ENCODE measurements at places on chromosomes 2 and 18.

- peak; percentile 93 for DNase-seq
Measured at GRCh38 chr18:22551536-22552151, 133.9 kb upstream of the CTAGE1 start.

DNA sequence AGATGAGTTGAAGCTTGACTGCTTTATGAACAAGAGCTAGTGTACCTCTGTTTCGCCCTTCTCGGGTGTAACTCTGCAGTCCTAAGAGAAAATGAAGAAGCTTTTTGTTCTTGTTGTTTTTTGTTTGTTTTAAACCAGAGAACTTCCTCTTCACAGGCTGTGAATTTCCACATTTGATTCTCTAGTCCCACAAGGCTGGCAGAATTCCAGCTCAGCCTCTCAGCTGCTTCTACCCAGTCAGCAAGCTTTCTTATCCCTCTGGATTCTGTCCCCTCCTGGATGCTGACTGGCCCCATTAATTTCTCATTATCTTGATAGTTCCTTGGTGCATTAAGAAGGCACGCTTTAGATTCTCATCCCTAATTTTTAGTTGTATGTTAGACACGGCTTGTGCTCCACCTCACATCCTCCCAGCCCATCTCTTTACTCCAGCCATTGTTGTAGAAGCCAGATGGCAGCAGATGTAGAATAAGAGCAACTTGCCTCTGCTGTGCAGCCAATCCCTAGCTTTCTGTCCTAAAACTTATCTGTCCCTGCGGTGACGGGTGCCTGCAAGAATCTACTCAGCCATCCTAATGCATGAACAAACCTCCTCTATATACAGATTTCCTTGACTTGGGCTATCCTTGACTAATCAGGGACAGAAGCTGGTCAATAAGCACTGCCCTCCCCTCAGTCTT lies 12.3 kb upstream of the RESP18 start:
- peak; percentile 35 for DNase-seq

DNA sequence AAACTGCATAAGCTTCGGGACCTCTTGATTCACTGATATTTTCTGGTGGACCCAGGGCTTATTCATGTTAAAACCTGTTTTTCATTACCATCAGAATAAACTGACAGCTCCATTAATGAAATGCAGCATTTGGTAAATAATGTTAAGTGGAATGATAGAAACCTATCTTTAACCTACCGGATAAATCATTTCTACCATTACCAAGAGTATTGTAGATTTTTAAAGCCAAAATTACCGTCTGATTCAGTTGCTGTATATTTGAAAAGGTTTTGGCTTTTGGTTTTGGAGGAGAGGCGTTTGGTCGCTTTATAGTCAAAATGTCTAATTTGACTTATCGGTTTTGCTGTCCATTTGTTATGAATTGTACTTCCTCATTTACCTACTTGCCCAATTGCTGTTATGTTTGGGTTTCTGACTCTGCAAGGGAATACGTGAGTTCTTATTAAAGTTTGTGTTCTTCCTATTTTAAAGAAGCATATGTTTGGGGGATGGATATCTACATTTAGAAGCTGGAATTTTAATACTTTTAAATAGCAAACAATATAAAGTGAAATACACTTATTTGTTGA lies 1.0 kb upstream of the CUL3 start:
- no peak for DNase-seq

- DNase-seq: no peak
Measured at GRCh38 chr2:230866756-230867523, 2.2 kb downstream of the ITM2C start.

DNA sequence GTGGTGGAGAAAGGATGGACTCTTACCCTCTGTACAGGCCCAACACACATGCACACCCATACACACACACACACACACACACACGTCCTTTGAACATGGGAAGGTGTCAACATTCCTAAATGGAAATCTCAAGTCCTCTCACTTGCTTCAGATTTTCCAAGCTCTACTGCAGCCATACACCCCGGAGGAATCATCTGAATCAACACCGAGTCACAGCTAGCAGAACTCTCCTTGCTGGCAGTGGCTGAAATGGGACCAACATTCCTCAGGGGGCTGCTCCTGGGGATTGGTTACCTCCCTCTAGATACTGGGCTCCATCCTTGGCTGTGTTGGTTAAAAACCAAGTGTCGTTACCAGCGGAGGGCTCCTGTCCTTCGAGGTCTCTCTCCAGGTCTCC lies 112.7 kb downstream of the BCL11A start:
- DNase-seq: no peak

DNA sequence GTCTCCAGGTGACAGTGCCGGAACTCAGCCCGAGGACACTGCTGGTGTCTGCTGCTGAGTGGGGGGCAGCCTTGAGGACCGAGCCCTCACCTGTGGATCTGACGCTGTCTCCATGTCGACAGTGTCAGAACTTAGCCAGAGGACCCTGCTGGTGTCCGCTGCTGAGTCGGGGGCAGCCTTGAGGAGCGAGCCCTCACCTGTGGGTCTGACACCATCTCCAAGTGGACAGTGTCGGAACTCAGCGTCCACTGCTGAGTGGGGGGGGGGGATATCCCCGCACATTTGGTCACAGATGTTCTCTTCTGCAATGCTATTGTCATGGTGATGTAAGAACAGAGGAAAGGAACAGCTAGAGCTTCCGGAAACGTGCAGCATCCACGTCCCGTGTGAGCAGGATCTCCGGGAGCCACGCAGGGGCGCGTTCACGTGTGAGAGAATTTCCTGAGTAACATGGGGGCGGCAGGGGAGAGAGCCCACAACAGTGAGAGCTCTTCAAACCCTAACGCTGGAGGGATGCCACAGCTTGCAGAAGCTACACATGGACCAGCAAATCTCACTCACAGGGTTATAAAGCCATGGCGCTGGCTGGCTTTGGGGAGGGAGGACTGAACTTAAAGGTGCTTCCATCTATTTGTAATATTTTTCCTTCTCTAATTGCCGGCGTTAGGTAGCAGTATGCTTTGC lies 250.7 kb upstream of the SALL3 start:
- no peak for DNase-seq

GRCh38 chr18:6712401-6712800 lies 17.1 kb upstream of the ARHGAP28 start:
- no peak for DNase-seq

DNA sequence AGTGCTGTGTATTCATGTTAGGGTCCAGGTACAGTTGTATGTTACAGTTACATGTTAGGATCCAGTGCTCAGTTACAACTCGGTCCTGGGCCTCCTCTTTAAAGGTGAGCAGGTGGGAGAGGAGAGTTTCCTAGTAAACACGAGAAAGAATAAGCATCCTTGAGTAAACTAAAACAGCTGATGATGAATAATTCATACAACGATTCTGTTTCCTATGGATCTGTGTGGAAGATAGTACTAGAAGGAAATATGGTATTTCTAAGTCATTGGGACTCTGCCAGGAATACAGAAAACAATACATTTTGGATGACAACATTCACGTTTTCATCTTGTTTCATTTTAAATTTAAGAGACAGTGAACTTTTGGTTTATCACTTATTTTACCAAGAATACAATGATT lies 29.5 kb downstream of the SNTG2 start:
- no peak for DNase-seq

DNA sequence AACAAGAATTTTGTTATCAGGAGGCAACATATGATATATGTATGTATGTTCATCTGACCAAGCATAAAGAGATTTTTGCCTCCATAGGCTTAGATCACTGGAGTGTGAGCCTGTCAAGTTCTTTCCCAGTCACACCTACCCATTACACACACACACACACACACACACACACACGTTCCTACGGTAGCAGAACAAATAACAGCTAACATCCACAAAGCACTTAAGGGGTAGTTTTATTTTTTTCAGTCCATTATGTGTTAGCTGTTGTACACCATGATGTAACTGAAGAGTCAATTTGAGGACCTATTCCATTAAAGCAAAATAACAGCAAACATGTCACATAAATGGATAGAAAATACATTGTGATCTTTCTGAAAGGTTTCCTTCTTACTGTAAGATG lies 39.5 kb downstream of the UGP2 start:
- DNase-seq: no peak

DNA sequence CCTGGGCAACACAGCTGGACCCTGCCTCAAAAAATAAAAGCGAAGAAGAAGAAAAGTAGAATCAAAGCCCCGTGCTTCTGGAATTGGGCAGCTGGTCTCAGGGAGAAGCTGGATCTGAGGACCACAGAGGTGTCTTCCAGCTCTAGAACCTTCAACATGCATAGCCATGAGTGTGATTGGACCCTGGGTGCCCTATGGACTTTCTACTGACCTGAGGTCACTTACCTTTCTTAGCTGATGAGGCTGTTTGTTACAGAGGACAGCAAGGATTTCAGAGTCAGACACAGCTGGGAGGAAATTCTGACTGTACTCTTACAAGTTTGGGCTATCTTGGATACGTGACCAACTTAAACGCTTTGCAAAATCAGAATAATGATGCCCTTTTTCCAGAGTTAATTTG lies 82.4 kb upstream of the GATA6 start:
- DNase-seq: no peak

- DNase-seq: no peak
Measured at GRCh38 chr2:98277162-98277859, 68.9 kb upstream of the CNGA3 start.

- no peak for DNase-seq
Measured at GRCh38 chr2:105712981-105713596, 31.6 kb upstream of the NCK2 start.

DNA sequence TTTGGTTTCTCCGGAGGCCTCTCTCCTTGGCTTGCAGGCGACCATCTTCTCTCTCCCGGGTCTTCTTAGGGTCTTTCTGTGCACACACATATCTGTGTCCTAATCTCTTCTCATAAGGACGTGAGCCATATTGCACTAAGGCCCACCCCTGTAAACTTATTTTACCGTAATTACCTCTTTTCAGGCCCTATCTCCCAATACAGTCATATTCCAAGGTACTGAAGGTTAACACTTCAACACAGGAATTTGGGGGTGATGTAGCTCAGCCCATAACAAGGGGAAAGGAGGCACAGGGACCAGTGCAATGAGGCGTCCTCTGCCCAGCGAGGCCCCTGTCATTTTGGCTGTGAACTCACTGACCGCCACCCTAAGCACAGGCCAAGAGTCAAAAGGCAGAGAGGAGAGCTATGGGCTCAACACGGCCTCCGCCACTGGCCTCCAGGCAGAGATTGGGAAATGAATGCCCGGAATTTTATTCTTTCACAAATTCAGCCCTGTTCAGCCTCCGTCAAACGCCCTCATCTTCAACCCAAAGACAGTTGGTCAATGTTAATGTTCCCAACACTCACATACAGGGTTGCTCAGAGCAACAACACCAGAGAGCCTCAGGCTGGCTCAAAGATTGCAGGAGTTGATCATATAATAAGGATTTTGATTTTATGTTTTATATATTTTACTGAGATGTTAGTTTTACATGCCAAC lies 15.9 kb upstream of the NMUR1 start:
- no peak for DNase-seq

GRCh38 chr2:1727796-1728474 lies 16.4 kb downstream of the PXDN start:
- DNase-seq: no peak

GRCh38 chr2:650343-651310 lies 26.6 kb downstream of the TMEM18 start:
- no peak for DNase-seq

DNA sequence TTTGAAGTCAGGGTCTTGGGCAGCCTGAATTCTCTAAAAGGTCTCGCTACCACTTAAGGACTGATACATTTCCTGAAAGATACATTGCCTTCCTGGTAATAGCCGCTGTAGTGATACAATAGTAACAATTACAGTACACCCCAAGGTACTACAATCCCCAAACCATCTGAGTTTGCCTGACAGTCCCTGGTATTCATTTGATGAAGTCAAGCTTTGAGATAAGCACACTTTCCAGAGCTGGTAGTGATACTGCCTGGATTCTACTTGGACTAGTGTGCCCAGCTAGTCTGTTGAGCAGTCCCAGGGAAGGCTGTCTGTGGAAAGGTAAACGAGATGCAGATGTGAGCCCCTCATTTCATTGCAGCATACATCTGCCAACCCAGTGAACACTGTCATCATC lies 24.4 kb upstream of the ITGB6 start:
- no peak for DNase-seq

DNA sequence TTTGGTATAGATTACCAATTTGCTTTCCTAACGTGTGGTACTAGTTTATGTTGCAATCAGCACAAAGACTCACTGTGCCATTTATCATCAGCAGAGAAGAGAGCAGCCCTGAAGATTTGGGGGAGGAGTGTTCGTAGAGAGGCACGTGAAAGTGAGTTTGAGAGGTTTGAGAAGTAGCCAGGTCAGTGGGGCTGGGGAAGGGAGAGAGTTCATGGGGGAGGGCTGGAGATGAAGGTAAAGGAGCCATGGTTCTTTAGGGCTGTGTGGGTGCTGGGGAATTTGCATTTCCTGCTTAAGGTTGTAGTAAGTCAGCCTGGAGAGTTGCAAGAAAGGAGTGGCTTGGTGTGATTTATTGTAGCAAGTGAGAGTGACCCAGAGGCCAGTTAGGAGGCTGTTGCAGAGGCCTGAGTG lies 172.1 kb downstream of the NEDD4L start:
- DNase-seq: no peak

GRCh38 chr2:75513616-75514170 lies 47.0 kb downstream of the EVA1A start:
- no peak for DNase-seq

DNA sequence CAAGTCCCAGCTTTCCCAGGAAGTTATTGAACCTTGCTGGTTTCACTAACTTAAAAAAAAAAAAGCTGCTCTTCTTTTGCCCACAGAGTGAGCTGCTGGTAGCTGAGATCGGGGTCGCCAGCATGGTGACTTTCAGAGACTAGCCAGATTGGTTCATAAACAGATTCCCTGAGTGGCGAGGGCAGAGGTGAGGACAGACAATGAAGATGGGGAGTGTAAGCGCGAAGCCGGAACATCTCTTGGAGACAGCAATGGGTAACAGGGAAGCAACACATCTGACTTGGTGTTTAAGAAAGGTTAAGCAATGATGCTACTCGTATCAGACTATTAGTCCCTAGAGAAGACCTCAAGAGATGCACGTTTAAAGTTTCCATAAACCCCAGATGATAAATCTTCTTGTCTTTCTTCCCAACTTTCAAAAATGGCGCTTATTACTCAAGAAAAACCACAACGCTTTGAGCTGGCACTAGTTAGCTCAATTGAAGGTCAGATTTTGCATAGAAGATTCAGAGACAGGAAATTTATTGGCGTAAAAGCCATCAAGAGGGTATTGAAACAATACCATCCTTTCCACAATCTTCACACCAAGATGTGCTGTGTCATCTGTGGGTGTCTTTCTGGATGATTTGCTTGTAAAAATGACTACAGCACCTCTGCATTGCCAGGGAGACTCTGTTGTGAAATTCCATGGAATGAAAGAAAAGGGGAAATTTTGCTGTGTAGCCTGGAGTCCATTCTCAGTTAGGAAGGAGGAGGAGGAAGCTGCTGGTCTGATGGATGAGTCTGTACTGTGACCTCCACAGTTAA lies 193.1 kb upstream of the CXCR4 start:
- peak; percentile 28 for DNase-seq

- DNase-seq: no peak
Measured at GRCh38 chr18:58565021-58565420, 63.9 kb downstream of the ALPK2 start.

GRCh38 chr18:43826215-43826614 lies 548.9 kb upstream of the SYT4 start:
- DNase-seq: no peak

Measured in Caki2 (cell line).